CD4-positive, alpha-beta T cell (primary cell): ENCODE measurements at places on chromosomes 2 and 18.

DNA sequence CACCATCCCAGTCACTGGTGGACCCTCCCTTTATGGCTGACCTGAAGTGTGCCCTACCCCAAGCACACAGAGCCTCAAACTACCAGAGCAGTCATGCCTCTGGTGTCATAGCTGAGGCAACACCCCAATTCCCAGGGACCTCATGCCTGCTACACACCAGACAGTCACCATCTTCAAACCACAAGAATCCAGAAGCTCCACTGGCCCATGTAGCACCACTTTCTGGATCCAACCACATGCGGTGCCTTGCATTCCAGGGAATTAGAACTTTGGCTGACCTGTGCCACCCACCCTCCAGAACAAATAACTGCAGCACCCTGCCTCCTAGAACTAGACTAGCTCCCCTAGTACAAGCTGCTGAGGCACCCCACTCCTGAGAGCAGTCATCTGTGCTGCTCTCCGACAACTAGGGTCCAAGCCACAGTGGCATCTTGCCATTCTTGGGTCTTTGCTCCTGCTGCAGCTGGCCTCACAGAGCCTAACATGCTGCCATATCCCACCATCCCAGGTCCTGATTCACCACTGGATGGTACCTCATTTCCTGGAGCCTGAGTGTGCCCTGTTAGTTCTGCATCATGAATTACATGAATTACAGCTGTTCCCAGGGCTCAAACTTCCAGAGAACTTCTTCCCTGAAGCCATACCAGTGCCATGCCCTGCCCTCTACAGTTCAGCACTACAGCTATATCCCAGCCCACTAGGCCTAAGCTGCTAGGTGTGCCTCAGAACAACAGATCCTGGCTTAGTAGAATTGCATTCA, 243.8 kb upstream of the CHST9 start:
- no peak for DNase-seq

GRCh38 chr2:69997015-69997830, 35.8 kb upstream of the ASPRV1 start:
- no peak for DNase-seq

- no peak for DNase-seq
Observed at GRCh38 chr2:200443376-200443775, 66.5 kb downstream of the KCTD18 start.

DNA sequence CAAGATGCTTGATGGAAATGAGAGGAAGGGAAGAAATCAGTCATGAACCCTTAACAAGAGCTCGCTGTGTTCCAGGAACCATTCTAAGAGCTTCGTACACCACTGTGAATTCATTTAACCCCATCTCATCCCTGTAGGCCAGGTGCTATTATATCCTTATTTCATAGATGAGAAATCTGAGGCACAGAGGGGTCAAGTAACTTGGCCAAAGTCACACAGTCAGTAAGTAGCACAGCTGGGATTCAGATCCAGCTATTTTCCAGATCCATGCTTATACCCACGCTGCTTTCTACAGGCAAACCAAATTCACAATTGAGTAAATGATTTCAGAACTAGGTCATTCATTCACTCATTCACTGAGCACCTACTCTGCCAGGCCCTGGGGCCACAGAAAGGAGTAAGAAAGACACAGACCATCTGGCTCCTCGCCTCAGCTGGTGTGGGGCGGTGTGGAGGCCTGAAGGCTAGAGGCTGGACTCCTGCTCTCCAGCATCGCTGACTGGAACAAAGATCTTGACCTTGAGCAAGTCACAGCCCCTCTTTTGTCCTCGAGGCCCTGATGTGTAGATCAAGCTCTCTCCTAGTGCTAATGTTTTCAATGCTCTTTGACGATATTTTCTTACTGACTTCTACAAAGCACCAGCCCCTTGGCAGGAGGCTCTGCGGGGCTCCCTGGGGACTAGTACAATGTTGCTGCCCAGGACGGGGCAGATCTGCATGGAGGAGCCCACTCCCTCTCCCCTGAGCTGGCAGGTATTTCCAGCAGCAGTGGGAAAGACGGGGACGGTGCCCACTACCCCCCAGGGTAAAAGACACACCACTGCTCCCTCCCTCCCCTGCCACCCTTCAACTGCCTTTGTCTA, 26.5 kb downstream of the STEAP3 start:
- DNase-seq: no peak

DNA sequence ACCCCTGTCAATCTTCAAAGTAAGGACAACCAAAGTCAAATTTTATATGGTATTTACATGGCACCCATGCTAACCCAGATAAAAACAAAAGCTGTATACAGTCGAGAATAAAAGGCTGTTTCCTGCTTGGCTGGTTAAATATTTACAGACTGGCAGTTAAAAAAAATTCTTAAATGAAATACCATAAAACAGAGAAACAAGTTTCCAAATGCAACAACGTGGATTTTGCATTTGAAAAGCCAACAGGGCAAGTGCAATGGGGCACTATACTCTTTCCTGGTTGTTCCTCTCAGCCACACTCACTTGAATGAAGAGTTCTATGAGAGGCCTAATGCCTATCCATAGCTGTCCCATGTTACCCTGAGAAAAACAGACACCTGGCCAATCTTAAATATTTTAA, 6.1 kb upstream of the NR4A2 start:
- DNase-seq: no peak

DNA sequence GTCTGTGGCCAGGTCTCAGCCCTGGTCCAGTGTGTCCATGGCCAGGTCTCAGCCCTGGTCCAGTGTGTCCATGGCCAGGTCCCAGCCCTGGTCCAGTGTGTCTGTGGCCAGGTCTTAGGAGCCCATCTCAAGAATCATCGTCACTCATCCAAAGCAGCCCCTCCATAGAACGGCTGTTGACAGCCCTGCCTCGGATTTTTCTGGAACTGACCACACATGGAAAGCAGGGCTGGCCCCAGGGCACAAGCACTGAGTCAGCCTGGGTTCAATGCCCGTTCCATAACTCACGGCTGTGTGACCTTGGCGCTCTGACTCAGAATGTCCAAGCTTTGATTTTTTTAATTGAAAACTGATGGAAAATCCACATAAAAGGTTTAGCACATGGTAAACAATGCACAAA, 59.9 kb upstream of the SNTG2 start:
- DNase-seq: no peak

- DNase-seq: no peak
Observed at GRCh38 chr2:46716927-46717326, 198.7 kb downstream of the MCFD2 start.

- DNase-seq: no peak
Observed at GRCh38 chr2:218229851-218230250, 12.9 kb downstream of the ARPC2 start.

DNA sequence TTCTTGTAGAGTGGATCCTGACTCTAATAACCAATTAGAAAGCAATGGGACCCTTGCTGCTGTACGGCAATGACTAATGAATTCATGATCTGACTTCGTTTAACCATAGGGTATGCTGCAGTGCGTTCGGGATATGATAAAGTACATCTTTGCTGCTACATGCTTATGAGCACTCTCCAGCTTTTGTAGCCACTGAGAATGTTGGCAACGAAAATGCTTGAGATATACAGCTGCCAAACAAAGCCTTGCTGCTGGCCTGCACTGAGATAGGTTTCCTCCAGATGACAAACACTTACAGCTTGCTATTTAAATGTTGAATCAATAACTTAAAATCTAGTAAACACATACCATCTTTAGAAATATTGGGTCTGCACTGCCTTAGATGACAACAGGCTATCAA, 372.4 kb upstream of the SLC8A1 start:
- DNase-seq: no peak

DNA sequence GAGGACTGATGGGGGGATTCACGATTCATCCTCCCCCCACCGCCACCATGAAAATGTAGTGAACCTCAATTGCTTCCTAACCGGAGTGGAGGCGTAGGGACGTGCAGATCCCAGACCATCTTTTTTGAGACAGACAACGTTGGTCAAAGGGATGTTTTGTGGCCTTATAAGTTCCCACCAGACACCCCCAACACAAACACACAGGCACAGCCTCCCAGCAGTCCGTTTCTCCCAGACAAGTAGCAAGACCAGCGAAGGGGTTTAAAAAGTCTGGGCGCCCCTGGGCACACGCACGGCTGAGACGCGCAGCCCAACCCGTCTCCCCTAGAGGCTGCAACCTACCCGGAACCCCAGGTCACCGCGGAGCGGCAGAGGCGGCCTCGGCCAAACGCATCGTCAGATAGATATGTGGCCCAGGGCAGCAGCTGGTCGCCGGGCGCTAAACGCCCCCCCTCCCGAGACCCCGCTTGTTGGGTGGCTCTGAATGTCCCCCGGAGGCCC, 1.3 kb downstream of the GBX2 start:
- no peak for DNase-seq

DNA sequence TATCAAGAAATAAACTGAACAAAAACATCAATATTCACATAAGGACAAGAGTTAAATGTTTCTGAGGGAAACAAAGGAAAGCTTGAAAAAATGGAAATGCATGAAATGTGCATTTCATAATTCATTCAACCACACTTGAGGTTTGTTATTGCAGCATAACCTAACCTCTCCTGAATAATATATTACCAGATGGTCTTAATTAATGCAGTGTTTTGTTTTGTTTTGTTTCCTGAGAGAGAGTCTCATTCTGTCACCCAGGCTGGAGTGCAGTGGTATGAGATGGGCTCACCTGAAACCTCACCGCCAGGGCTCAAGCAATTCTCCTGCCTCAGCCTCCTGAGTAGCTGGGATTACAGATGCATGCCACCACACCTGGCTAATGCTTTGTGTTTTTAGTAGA, 139.9 kb upstream of the PIEZO2 start:
- no peak for DNase-seq

- DNase-seq: no peak
Observed at GRCh38 chr2:103887625-103888024, 966.3 kb upstream of the POU3F3 start.

GRCh38 chr2:5696404-5696944, 4.3 kb downstream of the SOX11 start:
- DNase-seq: no peak

DNA sequence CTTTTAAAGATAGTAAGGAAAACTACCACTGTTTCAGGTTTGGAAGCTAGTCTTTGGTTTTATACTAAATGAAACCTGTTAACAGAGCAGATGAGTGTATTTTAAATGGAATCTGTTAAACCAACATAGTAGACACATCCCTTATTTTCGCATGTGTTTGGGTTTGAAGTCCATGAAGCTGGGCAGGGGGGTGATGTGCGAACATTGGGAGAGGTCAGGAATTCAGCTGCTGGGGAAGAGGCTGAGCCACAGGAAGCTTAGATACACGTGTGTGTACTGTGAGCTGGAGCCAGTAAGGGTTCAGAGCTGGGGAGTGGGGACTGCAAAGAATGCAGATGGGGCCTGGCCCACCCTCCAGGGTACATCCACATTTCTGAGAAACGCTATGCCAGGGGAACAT, 176.9 kb downstream of the VAPA start:
- DNase-seq: no peak
